ENCODE measurements at places on chromosomes 16 and 17. TPM values are rescaled to one million over a fixed set of nuclear protein-coding genes. Genes with fewer than 3 reads are reported as not detected.

- DNase-seq = no peak
Measured at GRCh38 chr17:57453841-57454425, 197.6 kb downstream of the MSI2 start.

GRCh38 chr17:8482546-8482945 lies 46.9 kb downstream of the NDEL1 start:
- no peak for DNase-seq

DNA sequence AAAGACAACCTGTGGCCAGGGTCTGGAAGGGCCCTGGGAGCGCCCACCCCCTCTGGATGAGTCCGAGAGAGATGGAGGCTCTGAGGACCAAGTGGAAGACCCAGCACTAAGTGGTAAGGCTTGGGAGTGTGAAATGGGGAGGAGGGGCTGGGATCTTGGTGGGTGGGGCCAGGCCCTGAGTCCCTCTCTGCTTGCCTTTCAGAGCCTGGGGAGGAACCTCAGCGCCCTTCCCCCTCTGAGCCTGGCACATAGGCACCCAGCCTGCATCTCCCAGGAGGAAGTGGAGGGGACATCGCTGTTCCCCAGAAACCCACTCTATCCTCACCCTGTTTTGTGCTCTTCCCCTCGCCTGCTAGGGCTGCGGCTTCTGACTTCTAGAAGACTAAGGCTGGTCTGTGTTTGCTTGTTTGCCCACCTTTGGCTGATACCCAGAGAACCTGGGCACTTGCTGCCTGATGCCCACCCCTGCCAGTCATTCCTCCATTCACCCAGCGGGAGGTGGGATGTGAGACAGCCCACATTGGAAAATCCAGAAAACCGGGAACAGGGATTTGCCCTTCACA lies 1.2 kb upstream of the STARD3 start:
- DNase-seq = no peak

- DNase-seq = peak; percentile 59
Measured at GRCh38 chr16:56910654-56911539, 21.0 kb upstream of the HERPUD1 start.

GRCh38 chr17:34241062-34241461 lies 14.0 kb upstream of the CCL2 start:
- DNase-seq = no peak

DNA sequence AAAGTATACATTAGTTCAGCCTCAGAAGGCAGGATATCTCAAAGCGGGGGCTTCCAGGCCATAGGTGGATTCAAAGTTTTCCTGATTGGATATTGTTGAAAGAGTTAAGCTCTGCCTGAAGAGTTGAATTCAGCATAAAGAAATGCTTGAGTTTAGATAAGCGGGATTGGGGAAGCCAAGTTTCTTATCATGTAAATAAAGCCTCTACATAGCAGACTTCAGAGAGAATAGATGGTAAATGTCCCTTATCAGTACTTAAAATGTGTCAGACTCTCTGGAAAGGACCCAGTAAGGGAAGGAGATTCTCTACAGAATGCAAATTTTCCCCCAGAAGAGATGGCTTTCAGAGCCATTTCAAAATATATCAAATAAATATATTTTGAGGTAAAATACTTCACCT lies 423.5 kb downstream of the SHISA9 start:
- peak; percentile 85 for DNase-seq

DNA sequence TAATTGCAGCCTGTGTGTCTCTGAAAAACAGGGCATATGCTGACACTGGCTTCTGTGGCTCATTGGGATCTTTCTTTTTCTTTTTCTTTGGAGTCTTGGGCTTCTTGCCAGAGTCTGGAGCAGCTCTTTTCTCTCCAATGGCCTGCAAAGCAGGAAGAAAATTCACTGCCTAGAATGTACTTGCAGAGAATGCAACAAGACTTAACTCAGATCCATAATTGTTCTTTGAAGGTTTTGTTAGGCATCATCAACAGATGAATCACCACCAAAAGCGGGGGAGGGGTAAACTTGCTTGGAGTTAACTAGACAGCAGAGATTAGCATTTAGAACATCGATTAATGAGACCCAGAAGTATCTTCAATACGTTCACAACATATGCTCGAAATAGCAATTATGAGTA lies 100.9 kb downstream of the TOX3 start:
- DNase-seq = peak; percentile 56

GRCh38 chr17:3795390-3796102 lies 5.4 kb downstream of the ITGAE start:
- no peak for DNase-seq

- peak; percentile 95 for DNase-seq
Measured at GRCh38 chr17:67824735-67825626, at the start of gene BPTF. BPTF (plus strand) TSS chr17:67825503; CDS start chr17:67825725, 222 bp downstream.

DNA sequence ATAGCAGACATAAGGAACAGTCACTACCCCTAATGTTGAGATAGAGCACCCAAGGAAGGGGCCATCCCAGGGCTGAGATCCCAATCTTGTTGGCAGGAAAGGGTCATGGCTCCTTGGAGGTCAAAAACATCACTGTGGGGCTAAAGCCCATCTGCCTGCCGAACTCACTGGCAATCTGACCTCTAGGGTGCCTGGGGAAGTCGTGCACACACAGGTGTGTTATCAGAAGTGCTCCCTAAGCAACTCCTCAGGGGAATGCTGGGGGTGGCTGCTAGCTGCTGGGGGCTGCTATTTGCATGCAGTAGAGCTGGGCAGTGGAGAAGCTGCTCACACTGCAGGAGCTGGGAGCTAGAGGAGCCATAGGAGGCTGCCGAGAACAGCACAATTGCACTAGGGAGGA lies 47.5 kb upstream of the PHOSPHO1 start:
- DNase-seq = no peak

DNA sequence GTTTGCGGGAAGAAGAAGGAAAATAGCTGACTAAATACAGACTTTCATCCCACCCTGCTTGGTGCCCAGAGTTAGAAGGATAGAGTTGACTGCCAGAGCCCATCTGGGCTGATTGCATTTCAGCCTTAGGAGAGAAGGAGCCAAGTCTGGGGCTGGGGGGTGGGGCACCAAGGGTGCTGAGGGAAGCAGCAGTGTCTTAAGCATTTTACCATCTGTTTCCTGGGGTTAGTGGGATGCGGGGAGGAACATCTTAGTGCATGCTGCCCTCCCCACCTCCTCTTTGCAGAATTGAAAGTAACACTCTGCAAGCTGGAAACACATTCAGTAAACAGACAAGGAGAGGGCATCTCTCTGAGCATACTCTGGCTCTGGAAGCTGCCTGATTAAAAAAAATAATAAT lies 1.5 kb upstream of the ARL5C start:
- peak; percentile 80 for DNase-seq

- no peak for DNase-seq
Measured at GRCh38 chr17:59643159-59644140, 23.8 kb downstream of the CLTC start.

- no peak for DNase-seq
Measured at GRCh38 chr17:39150104-39150634, 1.3 kb downstream of the PLXDC1 start.

DNA sequence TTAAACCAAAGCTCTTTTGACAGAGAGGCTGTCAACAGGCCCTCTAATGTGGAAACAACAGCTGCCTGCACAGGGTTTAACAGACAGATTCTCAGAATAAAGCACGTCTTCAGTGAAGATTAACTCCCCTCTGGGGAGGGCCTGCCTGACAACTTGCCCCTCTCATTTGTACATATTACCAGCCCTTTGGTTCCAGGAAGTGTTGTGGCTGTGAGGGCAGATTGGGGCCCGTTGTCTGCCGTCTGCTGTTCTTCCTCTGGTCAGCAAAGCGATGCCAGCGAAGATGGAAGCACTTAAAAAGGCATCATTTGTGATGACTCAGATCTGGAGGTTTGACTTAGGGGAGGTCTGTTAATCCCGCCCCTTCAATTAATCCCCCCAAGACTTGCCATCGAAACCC lies 177.0 kb upstream of the IRX6 start:
- peak; percentile 4 for DNase-seq

GRCh38 chr16:85710732-85711131 lies 22.0 kb upstream of the GINS2 start:
- DNase-seq = no peak

GRCh38 chr17:77328823-77329740 lies 188.3 kb downstream of the SEC14L1 start:
- no peak for DNase-seq

- peak; percentile 91 for DNase-seq
Measured at GRCh38 chr16:30409125-30410060, 2.0 kb downstream of the ZNF771 start.

DNA sequence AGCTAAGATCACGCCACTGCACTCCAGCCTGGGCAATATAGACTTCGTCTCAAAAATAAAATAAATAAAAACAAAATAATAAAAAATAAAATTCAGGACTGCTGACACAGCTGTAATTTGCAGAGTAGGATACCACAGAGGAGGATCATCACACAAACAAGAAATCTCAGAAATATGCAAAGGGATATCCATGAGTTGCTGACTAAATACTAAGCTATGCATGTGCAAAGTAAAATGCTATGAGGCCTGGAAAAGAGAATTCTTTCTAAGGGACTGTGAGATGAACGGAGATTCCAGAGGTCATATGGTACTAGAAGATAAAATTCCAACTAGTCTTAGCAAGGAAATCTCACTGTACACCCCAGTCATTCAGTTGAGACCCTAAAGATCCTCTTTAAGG lies 74.8 kb downstream of the SLC39A11 start:
- peak; percentile 75 for DNase-seq

DNA sequence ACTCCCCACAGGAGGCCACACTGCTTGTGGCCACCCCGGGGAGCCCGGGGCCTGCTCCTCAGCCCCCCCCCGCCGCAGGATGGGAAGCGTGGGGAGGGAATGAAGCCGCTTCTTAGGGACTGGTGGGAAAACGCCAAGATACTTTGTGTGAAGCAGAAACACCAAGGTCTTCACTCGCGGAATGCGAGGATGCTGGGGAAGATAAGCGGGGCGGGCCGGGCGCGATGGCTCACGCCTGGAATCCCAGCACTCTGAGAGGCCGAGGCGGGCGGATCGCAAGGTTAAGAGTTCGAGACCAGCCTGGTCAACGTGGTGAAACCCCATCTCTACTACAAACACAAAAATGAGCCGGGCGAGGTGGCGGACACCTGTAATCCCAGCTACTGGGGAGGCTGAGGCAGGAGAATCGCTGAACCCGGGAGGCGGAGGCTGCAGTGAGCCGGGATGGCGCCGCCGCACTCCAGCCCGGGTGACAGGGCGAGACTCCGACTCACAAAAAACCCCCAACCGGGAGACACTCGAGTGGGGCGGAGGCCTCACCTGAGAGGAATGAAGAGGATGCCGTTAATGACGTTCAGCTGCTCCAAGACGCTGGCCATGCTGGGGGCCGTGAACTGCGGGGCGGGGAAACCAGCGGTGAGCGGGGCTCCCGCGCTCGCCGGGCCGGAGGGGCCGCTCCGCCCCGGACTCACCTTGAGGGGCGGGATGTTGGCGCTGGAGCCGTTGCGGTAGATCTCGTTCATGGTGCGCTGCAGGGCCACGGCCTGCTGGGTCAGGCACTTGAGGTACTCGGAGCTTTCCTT lies 20.3 kb downstream of the CLUH start:
- no peak for DNase-seq

- no peak for DNase-seq
Measured at GRCh38 chr16:2751577-2752034, 832 bp upstream of the SRRM2 start.

DNA sequence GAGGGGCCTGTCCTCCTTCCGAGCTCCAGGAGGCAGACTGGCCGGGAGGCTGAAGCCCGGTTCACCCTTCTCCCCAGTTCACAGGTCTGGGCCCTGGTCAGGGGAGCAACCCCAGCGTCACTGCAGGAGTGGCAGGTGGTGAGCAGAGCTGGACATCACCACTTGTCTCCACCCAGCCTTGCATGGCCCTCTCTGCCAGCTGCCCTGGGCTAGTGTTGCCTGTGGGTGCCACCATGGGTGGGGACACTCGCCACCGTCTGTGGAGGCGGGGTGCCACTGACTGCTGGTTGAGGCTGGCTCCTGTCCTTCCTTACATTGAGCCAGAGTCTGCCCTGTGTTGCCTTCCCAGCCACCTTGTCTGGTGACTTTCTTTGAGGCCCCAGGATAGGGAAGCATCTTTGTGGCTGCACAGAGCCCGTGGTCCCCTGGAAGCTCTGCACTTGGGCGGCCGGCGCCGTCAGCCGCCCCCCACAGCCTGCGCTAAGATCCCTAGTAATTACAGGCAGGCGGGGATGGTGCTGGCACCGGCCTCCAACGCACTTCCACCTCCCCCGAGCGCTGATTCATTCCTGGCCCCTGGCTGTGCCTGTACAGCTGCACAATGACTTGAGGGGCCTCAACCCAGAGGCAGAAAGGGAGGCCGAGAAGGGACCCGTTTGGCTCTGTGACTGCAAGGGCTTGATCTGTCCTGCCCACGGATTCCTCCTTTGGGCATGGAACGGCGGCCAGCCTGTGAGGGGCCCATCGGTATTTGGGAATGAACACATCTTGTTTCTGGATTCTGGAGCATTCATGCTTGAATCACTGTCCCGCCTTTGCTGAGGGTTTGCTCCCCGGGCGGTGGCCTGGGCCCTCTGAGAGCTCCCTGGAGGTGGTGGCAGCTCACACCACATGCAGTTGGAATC lies 5.2 kb downstream of the BAIAP2 start:
- peak; percentile 49 for DNase-seq

DNA sequence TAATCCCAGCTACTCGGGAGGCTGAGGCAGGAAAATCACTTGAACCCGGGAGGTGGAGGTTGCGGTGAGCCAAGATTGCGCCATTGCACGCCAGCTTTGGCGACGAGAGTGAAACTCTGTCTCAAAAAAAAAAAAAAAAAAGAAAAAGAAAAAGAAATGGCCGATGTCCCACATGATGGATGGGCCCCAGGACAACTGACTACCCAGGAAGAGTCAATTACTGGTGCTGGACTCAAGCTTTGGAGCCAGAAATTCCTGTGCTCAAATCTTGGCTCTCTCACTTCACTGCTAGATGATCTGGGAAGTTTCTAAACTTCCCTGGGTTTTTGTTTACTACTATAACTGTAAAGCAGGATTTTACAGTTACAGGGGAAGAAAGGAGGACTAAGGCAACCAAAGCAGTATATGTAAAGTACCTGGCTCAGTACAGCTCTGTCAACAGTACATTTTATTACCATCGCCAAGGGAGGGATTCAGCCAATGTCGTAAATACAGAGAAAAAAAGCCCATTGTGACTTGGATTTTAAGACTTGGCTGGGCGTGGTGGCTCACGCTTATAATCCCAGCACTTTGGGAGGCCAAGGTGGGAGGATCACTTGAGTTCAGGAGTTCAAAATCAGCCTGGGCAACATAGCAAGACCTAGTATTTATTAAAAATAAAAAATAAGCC lies 11.9 kb downstream of the C16orf86 start:
- no peak for DNase-seq

- peak; percentile 75 for DNase-seq
Measured at GRCh38 chr16:67936880-67937605, 393 bp upstream of the PSMB10 start.

- no peak for DNase-seq
Measured at GRCh38 chr16:30083216-30084055, 7.6 kb downstream of the PPP4C start.

- peak; percentile 75 for DNase-seq
Measured at GRCh38 chr17:77366558-77367245, 225.9 kb downstream of the SEC14L1 start.

The PRR15L gene
- not detected for total RNA-seq

The MYO15A gene
- 4.3 TPM for total RNA-seq

The HOXB3 gene
- total RNA-seq = 18.3 TPM

The TRIM47 gene
- 18.8 TPM for total RNA-seq

The RNF157 gene
- total RNA-seq = 0.96 TPM

The CD300LF gene
- total RNA-seq = 3.1 TPM

The PLLP gene
- 0.24 TPM for total RNA-seq

The KRT32 gene
- total RNA-seq = 1.2 TPM

The TBC1D10B gene
- total RNA-seq = 35.6 TPM

The CDK3 gene
- not detected for total RNA-seq

The PRR29 gene
- total RNA-seq = not detected

The GP1BA gene
- total RNA-seq = 0.72 TPM

The C17orf78 gene
- not detected for total RNA-seq

The PTRH2 gene
- total RNA-seq = 7.9 TPM

The CHAD gene
- total RNA-seq = not detected

The CA10 gene
- 0.24 TPM for total RNA-seq

The DBNDD1 gene
- total RNA-seq = 0.72 TPM

Data from umbilical cord (tissue), 2 donors.